GM20000 (cell line): ENCODE measurements at places on chromosomes 6 and 20.

DNA sequence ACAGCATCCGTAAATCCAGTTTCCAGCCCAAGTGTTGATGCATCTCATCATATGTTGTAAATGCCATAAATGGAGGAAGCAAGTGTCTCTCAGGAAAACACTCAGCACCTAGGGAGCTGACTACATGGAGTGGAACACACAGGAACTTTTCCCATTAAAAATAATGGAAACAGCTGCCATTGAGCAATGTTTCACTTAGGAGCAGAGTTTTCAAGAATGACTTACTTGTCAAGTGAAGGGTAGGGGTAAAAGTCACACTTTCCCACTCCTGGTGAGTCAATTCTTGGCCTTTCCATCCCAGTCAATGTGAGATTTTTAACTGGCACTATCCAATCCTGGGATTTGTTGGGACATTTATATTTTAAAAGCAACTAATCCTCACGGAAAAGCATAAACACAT lies 119.4 kb upstream of the ASF1A start:
- no peak for DNase-seq

- no peak for DNase-seq
These were observed 143.0 kb downstream of the FNDC1 start for GRCh38 chr6:159312206-159312605.

DNA sequence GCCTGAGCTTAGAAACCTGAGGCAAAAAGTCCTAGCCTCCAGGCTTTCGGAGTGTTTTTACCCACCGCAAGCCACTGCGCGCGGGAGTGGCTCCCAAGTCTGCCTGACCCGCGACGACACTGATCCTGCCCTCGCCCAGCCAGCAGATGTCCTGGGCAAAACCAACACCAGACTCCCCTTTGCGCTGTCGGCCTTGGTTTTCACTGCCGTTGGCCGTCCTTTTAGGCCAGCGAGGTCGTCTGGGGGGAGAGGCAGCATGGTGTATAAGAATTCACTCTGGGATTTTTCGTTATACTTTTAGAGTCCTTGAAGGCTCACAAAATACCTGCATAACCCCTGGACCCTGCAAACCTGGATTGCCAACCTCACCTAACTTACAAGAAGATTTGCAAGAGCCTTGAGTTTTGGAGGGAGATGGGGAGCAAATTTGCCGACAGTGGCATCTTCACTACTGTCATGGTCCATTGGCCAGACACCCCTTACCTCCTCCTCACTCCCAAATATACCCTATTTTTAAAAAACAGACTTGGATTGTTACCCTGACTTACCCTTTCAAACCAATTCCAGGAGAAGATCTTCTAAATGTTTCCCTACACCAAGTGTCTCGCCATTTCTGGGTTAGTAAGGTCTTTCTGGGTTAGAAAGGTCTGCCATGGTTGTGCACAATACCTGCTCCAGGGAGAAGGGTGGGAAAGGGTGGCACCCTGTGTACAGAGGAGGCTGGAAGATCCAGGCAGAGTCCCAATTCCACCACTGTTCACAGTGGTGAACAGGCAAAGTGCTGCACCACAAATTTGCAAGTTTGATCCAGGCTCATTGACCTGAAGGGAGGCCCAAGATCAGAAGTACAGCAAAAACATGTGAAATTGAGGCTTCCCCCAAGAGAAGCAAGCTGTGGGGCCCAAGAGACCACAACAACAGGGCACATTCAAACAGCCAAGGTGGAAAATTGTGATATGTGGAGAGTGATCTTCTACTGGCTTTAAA lies 4.4 kb downstream of the FOXA2 start:
- no peak for DNase-seq

DNA sequence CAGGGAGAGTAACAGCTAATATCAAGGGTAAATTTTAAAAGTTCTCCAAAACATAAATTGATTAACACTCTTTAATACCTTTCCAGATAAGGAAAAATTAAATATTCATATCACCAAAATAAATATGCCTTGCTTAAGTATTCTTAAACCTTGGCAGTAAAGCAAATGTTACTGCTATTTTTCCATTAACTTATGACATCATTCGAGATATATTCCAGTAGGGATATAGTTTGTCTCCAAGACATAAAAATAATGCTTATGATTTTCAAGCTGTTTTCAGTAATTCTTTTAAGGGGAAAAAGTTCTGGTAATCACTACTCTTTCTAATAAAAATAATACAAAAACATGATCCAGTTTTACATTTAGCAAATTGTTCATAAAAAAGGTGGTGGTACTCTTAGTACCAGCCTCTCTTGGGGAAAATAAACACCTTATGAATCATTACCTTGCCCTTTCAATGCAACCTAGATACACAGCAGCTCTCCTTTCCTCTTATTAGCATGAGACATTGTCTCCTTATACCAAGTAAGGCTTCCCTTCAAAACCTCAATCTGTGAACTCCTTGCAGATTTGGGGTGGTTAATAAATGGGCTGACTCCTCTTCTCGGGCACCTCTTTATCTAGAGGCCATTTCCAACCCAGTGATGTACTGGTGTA lies 31.5 kb upstream of the LTV1 start:
- DNase-seq = no peak

DNA sequence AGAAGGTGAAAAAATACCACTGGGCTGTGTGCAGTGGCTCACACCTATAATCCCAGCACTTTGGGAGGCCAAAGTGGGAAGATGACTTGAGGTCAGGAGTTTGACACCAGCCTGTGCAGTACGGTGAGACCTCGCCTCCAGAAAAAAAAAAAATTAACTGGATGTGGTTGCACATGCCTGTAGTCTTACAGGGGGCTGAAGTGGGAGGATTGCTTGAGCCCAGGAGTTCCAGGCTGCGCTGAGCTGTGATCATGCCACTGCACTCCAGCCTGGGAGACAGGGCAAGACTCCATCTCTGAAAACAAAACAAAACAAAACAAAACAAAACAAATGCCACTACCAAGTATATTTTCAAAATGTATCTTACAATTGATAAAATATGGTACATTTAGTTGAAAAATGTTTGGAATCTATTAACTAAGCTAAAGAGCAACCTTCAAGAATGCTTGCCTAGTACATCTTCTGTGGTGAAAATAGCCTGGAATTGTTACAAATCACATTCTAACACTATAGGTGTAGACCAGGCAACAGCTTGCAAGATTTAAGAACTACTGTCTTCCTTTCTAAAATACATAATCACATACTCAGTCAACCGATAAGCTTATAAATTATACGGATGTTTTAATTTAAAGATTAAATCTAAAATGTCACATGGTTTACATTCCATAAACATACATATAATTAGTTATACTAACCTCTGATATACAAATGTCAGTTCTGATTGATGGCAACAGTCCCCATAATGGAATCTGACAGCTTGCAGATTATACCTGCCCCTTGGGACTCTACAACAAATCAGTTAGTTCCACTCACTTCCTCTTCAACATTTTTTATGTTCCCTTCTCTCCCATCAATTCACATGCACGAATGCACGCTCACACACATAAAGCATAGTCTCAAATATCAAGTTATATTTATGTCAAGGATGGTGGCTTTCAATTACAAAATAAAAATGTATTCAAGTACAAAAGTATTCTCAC lies 150.8 kb downstream of the ASCC3 start:
- no peak for DNase-seq

- DNase-seq = no peak
These were observed 95.2 kb downstream of the RREB1 start for GRCh38 chr6:7202950-7203349.

DNA sequence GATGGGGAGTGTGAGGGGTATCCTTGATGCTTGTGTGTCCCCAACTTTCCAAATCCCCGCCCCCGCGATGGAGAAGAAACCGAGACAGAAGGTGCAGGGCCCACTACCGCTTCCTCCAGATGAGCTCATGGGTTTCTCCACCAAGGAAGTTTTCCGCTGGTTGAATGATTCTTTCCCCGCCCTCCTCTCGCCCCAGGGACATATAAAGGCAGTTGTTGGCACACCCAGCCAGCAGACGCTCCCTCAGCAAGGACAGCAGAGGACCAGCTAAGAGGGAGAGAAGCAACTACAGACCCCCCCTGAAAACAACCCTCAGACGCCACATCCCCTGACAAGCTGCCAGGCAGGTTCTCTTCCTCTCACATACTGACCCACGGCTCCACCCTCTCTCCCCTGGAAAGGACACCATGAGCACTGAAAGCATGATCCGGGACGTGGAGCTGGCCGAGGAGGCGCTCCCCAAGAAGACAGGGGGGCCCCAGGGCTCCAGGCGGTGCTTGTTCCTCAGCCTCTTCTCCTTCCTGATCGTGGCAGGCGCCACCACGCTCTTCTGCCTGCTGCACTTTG lies at the start of gene TNF:
TSS of gene TNF (plus strand) at position 231 of the 567 bp plus-strand sequence. CDS start at position 408, 177 bp downstream.
- peak; percentile 81 for DNase-seq

- no peak for DNase-seq
These were observed 49.1 kb downstream of the PLAGL1 start for GRCh38 chr6:143958839-143959399.

- no peak for DNase-seq
These were observed 58.0 kb downstream of the PACRG start for GRCh38 chr6:162785632-162786242.

DNA sequence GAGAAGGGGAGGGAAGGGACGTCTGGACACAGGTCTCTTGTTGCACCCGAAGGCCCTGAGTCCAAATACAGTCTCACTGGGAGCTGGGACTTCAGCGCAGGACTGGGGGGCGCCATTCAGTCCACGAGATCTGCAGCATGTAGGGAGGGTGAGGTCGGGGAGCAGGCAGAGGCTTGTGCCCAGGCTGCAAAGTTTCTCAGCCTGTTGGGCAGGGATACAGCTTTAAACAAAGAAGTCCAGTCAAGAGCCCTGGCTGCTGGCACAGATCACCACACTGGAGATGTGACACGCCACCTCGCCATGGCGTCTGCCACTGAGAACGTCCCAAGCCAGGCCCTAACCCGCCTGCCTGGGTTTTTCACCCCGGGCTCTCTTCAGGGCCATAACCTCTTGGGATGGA lies 256.6 kb downstream of the DLL1 start:
- DNase-seq = no peak

- DNase-seq = no peak
These were observed 32.5 kb downstream of the TBX18 start for GRCh38 chr6:84731901-84732300.

DNA sequence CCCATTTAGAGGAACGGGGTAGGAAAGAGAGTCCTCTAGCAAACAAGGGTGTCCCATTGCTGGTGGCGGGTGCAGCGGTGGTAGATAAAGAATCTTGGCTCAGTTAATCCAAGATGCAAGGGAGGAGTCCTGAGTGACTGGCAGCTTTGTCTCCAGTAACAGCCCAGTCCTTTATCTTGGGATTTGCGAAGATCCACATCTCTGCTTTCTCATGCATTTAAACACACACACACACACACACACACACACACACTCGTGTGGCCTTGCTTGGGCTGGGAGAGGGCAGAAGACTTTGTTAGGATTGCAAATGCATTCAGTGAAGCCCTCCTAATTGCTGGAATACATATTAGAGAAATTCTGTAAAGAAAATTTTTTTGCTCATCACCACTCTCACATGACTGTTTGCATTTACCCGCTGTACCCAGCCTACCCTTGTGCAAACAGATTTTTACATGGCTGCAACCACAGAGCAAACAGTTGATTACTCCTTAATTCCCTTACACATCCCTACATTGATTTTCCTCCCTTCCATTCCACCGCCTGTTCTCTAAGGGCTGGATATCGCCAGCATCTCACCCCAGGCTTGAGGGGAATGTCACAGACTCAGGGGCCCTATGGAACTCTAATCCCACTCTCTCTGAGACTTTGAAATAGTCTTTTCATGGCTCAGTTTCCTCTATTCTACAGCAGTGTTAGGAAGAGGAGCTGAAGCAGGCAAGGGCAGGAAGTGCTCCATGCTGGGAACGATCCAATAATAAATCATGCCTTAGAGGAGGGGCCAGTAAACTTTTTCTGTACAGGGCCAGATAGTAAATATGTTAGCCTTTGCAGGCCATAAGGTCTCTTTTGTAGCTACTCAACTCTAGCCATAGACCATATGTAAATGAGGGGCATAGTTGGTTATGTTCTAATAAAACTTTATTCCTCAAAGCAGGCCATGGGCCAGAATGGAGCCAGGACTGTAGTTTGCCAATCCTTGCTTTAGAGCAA lies 3.5 kb downstream of the C6orf132 start:
- DNase-seq = no peak

DNA sequence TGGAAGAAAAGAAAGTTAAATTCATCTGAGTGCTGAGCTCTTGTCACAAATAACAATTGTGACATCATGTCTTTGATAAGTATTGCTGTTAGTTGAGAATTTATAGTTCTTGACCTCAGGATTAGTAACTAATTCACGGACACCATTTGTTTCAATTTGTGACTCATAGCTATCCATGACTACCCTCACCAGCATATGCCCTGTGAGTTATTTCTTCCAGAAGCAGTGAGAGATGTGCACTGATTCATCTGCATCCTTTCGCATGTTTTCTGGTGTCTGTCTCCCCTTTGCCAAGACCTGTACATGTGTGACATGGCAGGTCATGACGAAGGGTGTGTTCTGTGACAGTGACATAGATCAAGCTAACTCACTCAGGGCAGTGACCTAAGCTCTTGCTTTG lies 86.9 kb downstream of the SOBP start:
- no peak for DNase-seq

GRCh38 chr20:21326700-21327099 lies 23.6 kb downstream of the XRN2 start:
- DNase-seq = no peak

- DNase-seq = peak; percentile 68
These were observed 21.5 kb downstream of the COL9A3 start for GRCh38 chr20:62838128-62838891.
